ENCODE measurements at places on chromosomes 7 and 10.

- DNase-seq: no peak
These were observed 58.6 kb upstream of the MKRN1 start for GRCh38 chr7:140537750-140538482.

DNA sequence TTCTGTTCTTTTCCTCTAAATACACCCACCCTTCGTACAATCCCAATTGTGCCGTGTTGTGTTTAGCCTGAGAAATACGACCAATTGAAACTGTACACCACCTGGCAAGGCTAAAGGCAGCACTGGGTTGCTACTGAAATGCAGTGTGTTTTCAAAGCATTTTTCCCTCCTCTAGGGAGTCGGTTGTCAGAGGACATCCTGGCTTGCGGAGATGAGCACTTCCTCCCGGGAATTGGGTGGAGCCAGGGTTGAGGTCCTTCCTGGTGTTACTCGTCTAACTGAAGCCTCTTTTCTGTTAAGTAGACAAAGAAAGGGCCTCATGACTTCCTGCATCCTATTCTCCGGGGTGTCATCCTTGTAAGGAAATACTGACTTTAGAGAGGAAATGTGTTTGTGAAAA is 133.5 kb downstream of the MTPAP start:
- DNase-seq: no peak

DNA sequence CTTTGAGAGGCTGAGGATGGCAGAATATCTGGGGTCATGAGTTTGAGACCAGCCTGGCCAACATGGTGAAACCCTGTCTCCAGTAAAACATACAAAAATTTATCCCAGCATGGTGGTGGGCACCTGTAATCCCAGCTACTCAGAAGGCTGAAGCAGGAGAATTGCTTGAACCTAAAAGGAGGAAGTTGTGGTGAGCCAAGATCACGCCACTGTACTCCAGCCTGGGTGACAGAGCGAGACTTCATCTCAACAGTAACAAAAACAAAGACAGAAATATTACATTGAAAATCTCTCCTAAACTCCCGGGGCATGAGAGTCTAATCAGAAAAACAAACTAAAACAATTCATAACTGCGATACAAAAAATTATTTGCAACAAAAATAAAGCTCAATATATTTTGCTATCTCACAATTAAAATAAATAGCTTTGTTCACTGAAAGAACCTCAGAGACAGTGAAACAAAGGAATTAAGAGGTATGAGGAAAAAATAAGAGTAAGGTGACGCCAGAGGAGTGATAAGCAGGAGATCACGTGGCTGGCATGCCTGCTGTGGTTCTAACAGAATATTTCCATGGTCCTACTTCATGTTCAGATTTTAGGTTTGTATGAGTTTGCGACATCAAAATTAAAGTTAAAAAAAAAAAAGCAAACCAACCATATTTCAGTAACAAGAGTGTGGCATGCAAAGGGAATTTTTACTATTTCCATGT is 527.7 kb upstream of the POM121L12 start:
- no peak for DNase-seq

- no peak for DNase-seq
These were observed 147.1 kb downstream of the PHF14 start for GRCh38 chr7:11120675-11121220.

DNA sequence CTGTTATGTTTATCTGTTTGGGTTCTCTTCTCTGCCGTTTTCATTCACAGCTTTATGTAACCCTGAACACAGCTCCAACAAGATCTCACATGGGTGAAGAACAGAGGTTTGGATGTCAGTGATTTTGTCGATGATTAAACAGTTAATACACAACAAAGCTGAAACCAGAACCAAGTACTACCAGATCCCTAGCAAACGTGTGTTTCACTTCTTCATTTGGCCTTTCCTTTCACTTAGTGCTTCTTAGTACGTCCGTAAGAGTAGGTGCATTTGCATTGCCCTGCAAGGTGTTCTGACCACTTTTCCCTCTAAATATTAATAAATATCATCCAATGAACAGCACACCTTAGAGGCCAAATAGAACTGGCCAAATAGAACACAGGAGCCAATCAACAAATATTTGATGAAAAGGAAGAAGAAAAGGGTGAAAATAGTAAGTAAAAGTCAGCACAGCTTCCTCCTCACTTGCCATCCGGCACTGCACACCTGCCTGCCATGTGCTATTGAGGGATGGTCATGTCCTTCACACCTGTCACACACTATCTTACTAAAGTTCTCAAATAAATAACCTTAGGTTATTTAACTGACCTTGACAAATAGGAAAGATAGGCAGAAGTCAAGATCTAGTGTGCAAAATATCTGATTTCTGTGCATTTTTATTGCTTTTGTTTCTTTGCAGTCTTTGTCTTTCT is 252.6 kb upstream of the ANKRD30A start:
- no peak for DNase-seq

- no peak for DNase-seq
These were observed 31.6 kb upstream of the KCNIP2 start for GRCh38 chr10:101875068-101875688.

DNA sequence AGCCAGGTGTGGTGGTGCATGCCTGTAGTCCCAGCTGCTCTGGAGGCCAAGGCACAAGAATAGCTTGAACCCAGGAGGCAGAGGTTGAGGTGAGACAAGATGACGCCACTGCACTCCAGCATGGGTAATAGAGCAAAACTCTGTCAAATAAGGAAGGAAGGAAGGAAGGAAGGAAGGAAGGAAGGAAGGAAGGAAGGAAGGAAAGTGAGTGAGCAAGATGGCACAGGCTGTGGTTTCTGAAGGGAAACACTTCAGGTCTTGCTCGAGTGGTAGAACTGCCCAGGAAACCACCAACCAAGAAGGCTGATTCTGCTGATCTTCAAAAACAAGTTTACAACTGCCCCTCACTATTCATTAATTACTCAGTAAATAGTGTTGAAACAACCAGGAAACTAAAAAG is 45.2 kb downstream of the EZH2 start:
- DNase-seq: no peak

DNA sequence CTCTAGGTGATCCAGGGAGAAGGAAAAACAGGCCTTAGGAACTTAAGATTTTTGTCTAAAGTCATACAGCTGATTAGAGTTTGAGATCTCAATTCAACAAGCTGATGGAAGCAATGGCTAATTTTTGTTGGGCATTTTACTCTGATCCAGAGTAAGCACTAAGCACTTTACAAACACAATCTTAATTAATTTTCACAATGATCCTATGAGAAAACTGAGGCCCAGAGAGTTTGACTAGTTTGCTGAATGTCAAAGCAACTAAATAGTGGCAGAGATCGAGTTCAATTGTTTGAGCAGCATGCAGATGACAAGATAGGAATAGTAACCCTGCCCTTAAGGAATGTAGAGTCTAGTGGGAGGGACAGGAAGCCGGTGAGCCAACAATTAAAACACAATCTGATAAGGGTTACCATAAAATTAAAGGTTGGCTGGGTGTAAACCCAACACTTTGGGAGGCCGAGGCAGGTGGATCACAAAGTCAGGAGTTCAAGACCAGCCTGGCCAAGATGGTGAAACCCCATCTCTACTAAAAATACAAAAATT is 13.5 kb upstream of the RPEL1 start:
- no peak for DNase-seq

DNA sequence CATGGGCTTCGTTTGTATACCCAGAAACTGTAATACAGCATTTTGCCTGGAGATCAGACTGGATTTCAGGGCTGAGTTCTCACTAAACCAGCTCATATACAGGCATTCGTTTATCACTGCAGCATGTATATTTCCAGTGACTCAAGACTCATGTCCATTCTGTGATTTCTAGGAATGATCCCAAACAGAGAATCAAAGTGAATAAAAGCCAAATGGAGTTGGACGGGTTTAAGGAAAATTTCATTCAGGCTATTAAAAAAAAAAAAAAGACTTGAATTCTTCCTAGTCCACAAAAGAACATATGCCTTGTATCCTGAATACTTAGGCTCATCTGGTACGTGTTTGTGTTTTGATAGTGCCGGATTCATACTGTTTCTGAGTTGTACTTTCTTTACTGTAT is 46.8 kb downstream of the TET1 start:
- DNase-seq: no peak

DNA sequence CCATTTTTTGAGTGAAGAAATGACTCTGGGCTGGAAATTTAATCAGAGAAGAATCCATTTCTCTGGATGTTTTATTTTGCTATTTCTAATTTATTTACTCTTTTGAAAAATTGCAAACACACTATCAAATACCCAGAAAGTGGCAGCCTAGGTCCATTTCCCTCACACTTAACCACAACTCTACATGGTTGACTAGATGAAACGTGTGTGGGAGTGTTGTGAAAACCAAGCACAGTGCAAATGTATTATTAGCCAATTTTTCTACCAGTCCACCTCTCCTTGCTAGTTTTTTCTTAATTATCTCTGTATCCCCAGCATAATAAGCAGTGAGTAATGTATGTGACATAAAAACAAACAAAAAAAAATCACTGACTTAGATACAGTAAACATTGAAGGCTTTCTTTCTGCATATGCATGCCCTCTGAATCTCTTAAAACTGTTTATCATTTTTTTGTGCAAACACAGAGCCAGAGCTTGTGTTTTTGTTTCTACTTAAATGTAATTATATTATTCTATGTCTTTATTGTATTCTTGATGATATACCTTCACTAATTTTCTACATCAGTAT is 30.9 kb downstream of the SCIN start:
- no peak for DNase-seq

GRCh38 chr10:108904163-108904838 is 1019.0 kb downstream of the XPNPEP1 start:
- DNase-seq: no peak

DNA sequence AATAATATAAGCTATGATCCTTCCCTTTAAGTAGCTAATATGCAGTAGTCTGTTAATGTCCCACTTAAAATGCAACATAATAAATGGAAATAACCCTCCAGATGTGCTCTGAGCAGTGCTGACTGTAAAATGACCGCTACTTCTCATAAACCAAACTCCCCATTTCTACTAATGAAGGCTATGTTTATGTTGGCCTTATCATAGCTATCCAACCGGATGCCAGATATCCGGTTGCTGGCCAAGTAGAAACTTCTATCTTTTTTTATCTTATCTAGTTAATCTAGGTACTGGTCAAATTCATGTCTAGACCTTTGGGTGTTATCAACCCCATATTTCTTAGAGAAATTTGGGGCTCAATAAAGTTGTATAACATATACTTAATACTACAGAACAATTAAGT is 56.6 kb downstream of the CHRM2 start:
- DNase-seq: no peak

DNA sequence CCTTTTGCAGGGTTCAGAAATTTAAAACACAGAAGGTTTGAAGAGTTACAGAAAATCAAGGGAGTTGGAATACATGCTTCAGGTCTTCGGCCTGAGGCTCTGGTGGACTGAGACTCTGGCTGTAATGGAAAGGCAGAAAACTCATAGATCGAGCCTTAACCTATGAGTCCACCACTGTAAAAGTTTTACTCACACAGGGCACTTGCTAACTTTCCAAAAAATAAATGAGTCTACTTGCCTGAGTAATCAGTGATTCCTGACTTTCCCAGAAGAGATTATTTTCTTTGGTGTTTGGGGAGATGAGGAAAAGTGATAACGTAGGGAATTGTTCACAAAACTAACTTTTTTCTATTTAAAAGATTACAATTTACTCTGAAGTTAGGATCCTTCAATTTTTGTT is 108.0 kb downstream of the MBL2 start:
- no peak for DNase-seq

DNA sequence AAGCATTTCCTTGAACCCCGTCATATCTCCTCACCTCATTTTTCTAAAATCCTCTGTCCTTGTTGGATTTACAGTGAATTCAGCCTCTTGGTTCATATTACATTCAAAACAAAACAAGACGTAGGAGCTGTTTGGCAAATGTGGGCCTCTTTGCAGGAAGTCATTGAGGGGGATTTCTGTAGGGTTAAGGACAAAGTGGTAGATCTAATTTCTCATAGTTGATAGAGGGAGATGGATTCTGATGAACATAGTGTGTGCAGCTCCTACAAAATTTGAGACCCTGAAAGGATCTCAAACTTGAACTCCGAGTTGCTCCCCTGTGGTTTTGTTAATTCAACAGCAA is 682 bp downstream of the TBXAS1 start:
- DNase-seq: no peak

- no peak for DNase-seq
These were observed 189.6 kb downstream of the TMEM178B start for GRCh38 chr7:141263508-141263907.

DNA sequence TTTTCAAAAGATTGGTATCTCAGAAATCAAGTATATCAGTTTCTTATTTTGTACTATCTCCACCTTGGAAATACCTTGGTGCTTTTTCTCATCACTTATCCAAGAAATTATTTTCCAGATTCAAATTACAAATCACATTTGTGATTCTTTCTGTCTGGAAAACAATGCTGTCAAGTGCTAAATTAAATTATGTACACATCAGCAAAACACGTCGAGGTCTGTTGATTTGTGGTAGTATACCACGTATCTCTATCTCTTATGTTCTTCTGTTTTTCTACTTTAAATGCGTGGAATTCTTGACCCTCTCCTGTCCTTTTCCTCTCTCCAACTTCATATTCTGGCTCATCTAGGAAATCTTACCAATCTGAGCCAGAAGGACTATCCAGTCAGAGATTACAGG is 214.5 kb downstream of the PTN start:
- DNase-seq: no peak

GRCh38 chr10:74637685-74638084 is 188.7 kb upstream of the KAT6B start:
- no peak for DNase-seq

GRCh38 chr10:122078965-122079795 is 90.2 kb downstream of the TACC2 start:
- DNase-seq: no peak

DNA sequence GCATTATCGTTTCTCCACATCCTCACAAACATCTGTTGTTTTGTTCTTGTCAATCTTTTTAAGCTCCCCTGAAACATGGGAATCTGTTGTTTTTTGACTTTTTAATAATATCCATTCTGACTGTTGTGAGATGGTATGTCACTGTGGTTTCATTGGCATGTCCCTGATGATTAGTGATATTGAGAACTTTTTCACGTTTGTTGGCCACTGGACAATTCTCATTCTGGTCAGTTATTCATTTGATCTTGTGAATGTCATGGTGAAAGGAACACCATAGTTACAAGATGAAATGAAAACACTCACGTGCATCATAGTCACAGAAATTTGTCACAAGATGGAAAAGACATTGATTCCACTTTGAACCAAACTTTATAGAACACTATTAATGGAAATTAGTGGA is 20.5 kb upstream of the SGCE start:
- no peak for DNase-seq

GRCh38 chr7:114818501-114818900 is 103.4 kb upstream of the MDFIC start:
- DNase-seq: no peak

DNA sequence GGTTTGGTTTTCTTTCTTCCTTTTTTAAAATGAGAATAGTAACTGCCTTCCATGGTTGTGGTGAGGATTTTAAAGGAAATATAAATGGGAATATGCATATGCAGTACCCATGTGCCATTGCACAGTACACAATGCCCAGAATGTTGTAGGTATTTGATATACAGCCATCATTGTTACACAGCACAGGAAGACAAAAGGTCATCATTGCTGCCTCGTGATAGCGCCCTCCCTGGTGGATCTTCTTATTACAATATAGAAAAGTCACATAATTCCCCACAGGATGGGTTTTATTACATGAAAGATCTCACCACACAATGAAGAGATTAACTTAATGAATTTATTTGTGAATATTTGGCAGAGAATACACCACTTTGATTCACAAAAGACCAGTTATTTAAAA is 76.5 kb downstream of the PPP1R17 start:
- DNase-seq: no peak
